ENCODE measurements at places on chromosomes 5 and 9.
A peak's percentile ranks its signal among the peaks of the same experiment; 100 is the strongest.

- DNase-seq, result no peak
- H3K4me1 ChIP-seq, result peaks cover 1% of the 10 kb centered on the region
- no peak overlapping the region for H3K4me3 ChIP-seq
- no peaks in the 10 kb centered on the region for H3K36me3 ChIP-seq
- H3K27ac ChIP-seq, result no peak overlapping the region
These were observed 206.0 kb downstream of the ARRDC3 start for GRCh38 chr5:91177085-91177484.

- no peak for DNase-seq
- no peak overlapping the region for H3K27ac ChIP-seq
- H3K4me3 ChIP-seq, result no peak overlapping the region
- H3K36me3 ChIP-seq, result no peaks in the 10 kb centered on the region
These were observed 50.2 kb downstream of the PPP2R2B start for GRCh38 chr5:146828385-146828784.

DNA sequence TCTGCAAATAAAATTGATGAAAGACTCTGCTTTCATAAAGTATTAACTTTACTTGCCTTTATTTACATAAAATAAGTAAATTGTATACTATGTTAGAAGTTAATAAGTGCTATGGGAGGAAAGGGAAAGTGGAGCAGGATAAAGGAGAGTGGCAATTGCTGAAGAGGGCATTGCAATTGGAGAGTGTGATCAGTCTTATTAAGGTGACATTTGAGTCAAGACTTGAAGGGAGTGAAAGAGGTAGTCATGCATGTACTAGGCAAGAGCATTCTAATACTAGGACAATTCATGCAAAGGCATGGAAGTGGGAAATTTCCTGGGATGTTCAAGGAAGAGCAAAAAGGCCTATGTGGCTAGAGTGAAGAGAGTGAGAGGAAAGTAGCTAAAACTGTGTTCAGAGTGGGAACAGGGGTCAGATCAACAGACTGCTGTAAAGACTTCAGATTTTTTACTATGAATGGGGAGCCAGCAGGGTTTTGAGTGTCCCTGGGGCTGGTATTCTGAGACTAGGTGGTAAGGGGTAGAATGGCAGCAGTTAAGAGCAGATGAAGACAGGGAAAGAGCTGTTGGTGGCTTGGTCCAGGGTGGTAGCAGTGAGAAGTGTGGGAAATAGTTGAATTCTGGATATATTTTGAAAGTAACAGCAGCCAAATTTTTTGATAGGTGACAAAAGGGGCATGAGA is 182.3 kb upstream of the RIOK2 start:
- no peak for DNase-seq
- H3K36me3 ChIP-seq, result no peaks in the 10 kb centered on the region
- H3K27me3 ChIP-seq, result no peaks in the 10 kb centered on the region
- H3K27ac ChIP-seq, result no peak overlapping the region

- peaks cover 3% of the 10 kb centered on the region for H3K36me3 ChIP-seq
- DNase-seq, result no peak
- no peaks in the 10 kb centered on the region for H3K27me3 ChIP-seq
- no peak overlapping the region for H3K27ac ChIP-seq
- no peaks in the 10 kb centered on the region for H3K4me1 ChIP-seq
These were observed 5.5 kb downstream of the ENG start for GRCh38 chr9:127848756-127849504.

DNA sequence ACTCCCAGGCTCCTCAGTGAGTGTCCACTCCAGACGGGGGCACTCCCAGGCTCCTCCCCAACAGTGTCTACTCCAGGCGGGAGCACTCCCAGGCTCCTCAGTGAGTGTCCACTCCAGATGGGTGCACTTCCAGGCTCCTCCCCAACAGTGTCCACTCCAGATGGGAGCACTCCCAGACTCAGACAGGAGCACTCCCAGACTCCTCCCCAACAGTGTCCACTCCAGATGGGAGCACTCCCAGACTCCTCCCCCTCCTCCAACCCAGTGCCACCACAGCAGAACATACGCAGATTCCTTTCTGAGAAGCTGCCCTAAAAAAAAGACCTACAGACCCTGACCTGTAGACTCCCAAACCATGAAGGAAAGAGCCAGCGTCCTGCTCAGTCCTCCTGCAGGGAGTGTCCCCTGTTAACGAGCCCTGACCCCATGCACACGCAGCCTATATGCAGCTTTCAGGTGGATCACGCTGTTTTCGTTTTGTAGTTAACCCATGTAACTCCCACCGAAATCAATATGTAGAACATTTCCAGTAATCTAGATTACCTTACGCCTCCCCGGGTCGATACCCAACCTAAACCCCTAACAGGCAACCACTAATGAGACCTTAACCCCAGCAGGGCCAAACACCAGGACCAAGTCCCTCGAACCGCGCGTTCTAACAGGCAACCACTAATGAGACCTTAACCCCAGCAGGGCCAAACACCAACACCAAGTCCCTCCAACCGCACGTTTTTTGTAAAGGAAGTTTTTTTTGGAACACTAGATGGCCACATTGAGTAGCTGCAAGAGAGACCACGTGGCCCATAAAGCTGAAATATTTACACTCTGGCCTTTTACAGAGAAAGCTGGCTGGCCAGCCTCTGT is 15.7 kb downstream of the PNPLA7 start:
- H3K27me3 ChIP-seq, result no peaks in the 10 kb centered on the region
- H3K4me3 ChIP-seq, result no peak overlapping the region
- no peak overlapping the region for H3K27ac ChIP-seq
- no peaks in the 10 kb centered on the region for H3K36me3 ChIP-seq

DNA sequence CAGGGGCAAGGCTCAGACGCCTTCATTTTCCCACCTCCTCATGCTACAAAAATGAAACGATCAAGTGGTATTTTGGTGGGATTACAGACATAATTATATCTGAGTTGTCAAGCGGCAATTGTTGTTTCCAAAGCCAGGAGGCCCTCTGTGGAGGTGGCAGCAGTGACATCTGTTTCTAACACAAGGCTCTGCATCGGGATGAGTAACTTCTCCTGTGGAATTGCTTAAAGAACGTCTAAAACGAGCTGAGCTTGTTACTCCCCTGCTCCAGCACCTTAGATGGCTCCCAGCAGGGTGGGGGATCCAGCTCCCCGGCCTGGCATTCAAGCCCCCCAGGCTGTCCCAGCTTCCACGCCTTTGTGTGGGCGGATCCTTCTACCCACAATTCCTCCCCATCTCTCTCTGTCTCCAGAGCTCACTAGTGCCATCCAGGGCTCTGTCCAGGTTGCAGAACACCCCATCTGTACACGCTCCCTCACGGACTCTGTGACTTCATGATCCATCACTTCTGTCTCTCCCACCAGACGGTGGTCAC is 36.8 kb downstream of the DAB2IP start:
- no peaks in the 10 kb centered on the region for H3K27me3 ChIP-seq
- H3K27ac ChIP-seq, result no peak overlapping the region
- no peaks in the 10 kb centered on the region for H3K36me3 ChIP-seq
- no peak for DNase-seq
- H3K4me1 ChIP-seq, result no peaks in the 10 kb centered on the region
- no peak overlapping the region for H3K4me3 ChIP-seq

- DNase-seq, result no peak
- no peaks in the 10 kb centered on the region for H3K4me1 ChIP-seq
- no peak overlapping the region for H3K4me3 ChIP-seq
- H3K36me3 ChIP-seq, result no peaks in the 10 kb centered on the region
- no peaks in the 10 kb centered on the region for H3K27me3 ChIP-seq
These were observed 264.8 kb downstream of the CSNK1G3 start for GRCh38 chr5:123776761-123777160.

DNA sequence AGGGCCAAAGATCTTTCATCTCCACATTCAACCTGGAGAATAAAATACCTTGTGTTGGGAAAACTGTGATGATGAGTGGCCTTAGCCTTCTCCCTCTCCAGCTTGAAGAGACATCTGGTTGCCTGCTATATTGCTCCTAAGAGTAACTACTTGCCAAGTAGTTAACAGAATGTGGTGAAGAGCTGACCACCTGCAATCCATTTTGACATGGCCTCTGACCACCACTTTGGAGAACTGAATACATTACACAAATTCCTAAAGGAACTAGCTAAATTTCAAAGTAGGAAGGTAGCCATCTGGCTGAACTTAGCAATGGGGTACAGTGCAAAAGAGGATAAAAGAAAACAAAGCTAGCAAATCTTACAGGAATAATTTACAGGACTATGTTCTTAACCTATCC is 7.2 kb downstream of the TBCA start:
- no peak for DNase-seq
- no peak overlapping the region for H3K27ac ChIP-seq
- H3K4me3 ChIP-seq, result no peak overlapping the region
- peaks cover 15% of the 10 kb centered on the region for H3K4me1 ChIP-seq

DNA sequence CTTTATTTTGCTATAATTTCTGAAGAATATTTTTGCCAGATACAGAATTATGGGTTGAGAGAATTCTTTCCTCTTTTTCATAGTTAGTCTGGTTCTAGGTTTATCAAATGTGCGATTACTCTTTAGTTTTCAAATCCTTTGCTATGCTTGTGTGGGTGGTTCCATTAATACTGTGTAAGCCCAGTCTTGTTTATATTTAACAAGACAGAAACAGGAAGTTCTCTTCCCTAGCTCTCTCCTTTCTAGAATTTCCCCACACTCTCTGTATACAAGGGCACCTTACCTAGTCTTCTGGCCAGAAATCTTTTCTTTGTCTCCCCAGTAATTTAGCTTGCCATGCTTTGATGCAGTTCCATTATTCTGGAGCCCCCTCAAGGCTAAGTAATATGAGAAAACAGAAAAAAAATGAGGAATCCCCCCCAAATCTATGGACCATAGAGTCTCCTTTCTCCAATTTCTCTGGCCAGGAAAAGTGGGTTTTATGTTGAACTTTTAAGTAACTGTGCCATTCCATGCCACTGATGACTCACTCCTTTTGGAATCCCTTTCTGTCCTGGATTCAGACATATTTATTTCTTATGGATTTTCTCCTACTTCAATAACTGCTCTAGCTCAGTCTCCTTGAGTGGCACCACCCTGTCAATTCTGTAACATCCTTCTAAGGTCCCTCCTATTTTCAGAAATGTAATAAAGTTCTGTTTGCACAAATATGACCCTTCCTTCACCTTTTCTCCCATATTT is 1714.1 kb downstream of the EFNA5 start:
- no peaks in the 10 kb centered on the region for H3K36me3 ChIP-seq
- no peak overlapping the region for H3K4me3 ChIP-seq
- no peak overlapping the region for H3K27ac ChIP-seq
- H3K4me1 ChIP-seq, result no peaks in the 10 kb centered on the region
- H3K27me3 ChIP-seq, result no peaks in the 10 kb centered on the region
- DNase-seq, result no peak

DNA sequence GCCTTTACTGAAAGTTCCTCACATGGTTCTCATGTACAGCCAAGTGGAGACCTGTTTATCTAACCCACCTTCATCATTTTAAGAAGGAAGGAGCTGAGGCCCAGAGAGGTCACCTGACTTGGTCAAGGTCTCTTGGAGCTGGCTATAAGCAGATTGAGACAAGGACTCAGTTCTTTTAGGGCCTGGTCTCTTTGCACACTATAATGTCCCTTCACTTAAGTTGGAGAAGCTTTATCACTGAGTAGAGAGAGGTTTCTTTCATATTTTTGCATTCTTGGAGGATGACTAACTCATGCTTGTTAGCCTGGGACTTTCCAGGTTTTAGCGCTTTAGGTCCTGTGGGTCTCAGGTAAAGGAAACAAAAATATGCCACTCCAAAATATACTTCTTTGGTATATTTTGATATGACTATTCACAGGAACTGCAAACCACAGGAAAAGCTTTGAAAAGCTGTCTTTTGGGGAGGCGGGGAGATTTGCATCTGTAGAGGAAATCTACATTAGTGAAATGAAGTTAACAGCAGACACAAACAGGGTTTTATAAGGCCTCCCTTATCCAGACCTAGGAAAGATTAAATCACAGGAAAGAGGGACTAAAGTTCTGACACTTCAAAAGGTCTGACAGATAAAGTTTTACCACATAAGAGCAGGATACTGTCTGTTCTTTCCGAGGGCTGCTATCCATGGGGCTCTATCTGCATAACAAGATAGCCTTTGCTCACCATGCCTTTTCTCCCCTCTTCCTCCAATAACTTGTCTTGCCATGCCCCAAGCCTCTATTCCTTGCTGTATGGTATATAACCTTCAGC is 95.8 kb upstream of the ANKRD55 start:
- H3K4me3 ChIP-seq, result no peak overlapping the region
- H3K36me3 ChIP-seq, result no peaks in the 10 kb centered on the region
- DNase-seq, result no peak
- H3K4me1 ChIP-seq, result peaks cover 11% of the 10 kb centered on the region
- H3K27ac ChIP-seq, result no peak overlapping the region
- H3K27me3 ChIP-seq, result no peaks in the 10 kb centered on the region

DNA sequence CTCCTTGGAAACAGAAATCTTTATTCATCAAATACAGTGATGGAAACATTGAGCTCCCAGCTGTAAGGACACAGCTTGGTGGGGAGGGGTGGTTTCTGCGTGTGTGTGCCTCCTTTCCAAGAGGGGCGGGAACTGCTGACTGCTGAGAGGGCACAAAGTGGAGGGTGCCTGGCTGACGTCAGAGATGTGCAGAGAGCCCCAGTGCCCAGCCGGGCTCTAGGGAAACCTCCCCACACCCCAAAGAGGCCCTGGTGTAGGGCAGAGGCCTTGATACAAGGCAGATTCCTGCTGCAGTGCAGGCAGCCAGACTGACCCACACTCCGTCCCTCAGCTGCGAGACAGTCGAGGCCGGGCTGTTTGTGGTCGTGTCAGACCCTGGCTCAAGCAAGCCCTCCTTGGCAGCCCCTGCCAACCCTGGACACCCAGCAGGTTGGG is 191.0 kb downstream of the CACNA1B start:
- no peaks in the 10 kb centered on the region for H3K36me3 ChIP-seq
- H3K27ac ChIP-seq, result no peak overlapping the region
- no peaks in the 10 kb centered on the region for H3K4me1 ChIP-seq

GRCh38 chr9:111896942-111897600 is 457 bp downstream of the UGCG start:
- DNase-seq, result peak; percentile 60
- H3K36me3 ChIP-seq, result no peaks in the 10 kb centered on the region
- no peak overlapping the region for H3K27ac ChIP-seq
- H3K4me1 ChIP-seq, result peaks cover 27% of the 10 kb centered on the region
- H3K27me3 ChIP-seq, result no peaks in the 10 kb centered on the region

- no peaks in the 10 kb centered on the region for H3K27me3 ChIP-seq
- no peaks in the 10 kb centered on the region for H3K36me3 ChIP-seq
- H3K27ac ChIP-seq, result no peak overlapping the region
- no peak overlapping the region for H3K4me3 ChIP-seq
- DNase-seq, result no peak
- peaks cover 6% of the 10 kb centered on the region for H3K4me1 ChIP-seq
These were observed 71.6 kb upstream of the XPA start for GRCh38 chr9:97768746-97769145.

GRCh38 chr9:6896562-6896961 is 138.8 kb downstream of the KDM4C start:
- H3K27me3 ChIP-seq, result no peaks in the 10 kb centered on the region
- H3K4me1 ChIP-seq, result peaks cover 8% of the 10 kb centered on the region
- H3K36me3 ChIP-seq, result peaks cover 18% of the 10 kb centered on the region
- H3K4me3 ChIP-seq, result no peak overlapping the region
- no peak overlapping the region for H3K27ac ChIP-seq

DNA sequence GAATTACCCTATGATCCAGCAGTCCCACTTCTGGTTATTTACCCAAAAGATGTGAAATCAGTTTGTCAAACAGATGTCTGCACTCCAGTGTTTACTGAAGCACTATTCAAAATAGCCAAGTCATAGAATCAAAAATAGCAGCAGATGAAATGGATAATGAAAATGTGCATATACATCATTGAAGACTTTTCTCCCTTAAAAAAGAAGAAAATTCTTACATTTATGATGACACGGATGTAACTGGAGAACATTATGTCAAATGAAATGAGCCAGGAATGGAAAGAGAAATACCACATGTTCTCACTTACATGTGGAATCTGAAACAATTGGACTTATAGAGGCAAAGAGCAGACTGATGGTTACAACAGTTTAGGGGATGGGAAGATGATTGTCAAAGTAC is 21.5 kb upstream of the PLEKHG4B start:
- no peaks in the 10 kb centered on the region for H3K4me1 ChIP-seq
- no peaks in the 10 kb centered on the region for H3K36me3 ChIP-seq
- H3K27ac ChIP-seq, result no peak overlapping the region
- H3K27me3 ChIP-seq, result no peaks in the 10 kb centered on the region
